Dorsolateral prefrontal cortex (tissue), 122 donors: ENCODE measurements at places on chromosomes 7 and 10. TPM values are rescaled to one million over a fixed set of nuclear protein-coding genes. Genes with fewer than 3 reads are reported as not detected.

FAM25G gene
- total RNA-seq: not detected

CCDC172 gene
- not detected for total RNA-seq

ACSM6 gene
- total RNA-seq: not detected

JAKMIP3 gene
- 39.7 TPM for total RNA-seq

STOX1 gene
- total RNA-seq: 31.4 TPM

TRIM50 gene
- not detected for total RNA-seq

PNLIP gene
- not detected for total RNA-seq

LRRC18 gene
- not detected for total RNA-seq

BNIP3 gene
- total RNA-seq: 133 TPM

TLX1 gene
- total RNA-seq: not detected

SNX10 gene
- total RNA-seq: 120 TPM

TAS2R41 gene
- not detected for total RNA-seq

GRID1 gene
- 45.2 TPM for total RNA-seq

ITPRID1 gene
- 0.19 TPM for total RNA-seq

JAZF1 gene
- total RNA-seq: 61.2 TPM

CHAT gene
- not detected for total RNA-seq

PSMG3 gene
- 25.9 TPM for total RNA-seq

GIMAP1 gene
- total RNA-seq: 2.6 TPM

AQP1 gene
- total RNA-seq: 73.4 TPM

ASB10 gene
- not detected for total RNA-seq

PON1 gene
- 1.1 TPM for total RNA-seq

EGR2 gene
- 1.0 TPM for total RNA-seq

ANKRD1 gene
- total RNA-seq: not detected

SCART1 gene
- 15.8 TPM for total RNA-seq
